Germinal center (tissue), 1 donor: ENCODE measurements at places on chromosomes 5 and 9.

DNA sequence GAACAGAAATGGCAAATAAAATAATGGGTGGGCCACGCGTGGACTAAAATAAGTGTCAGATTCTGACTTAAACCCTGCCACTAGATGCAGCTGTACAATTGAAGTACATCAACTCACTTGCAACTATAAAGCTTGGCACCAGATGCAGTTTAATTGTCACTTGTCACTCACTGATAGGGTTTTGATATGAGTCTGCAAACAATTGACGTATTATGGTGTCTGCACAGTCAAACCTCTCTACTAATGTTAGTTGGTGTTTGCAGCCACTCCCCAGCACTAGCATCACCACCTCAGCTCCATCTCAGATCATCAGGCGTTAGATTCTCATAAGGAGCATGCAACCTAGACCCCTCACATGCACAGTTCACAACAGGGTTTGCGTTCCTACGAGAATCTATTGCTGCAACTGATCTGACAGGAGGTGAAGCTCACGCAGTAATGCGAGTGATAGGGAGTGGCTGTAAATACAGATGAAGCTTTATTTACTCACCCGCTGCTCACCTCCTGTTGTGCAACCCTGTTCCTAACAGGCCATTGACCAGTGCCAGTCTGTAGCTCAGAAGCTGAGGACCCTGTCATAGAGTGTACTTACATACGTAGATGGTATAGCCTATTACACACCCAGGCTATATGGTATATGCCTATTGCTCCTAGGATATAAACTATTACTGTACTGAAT lies 72.1 kb upstream of the SEMA6A start:
- no peak for DNase-seq

DNA sequence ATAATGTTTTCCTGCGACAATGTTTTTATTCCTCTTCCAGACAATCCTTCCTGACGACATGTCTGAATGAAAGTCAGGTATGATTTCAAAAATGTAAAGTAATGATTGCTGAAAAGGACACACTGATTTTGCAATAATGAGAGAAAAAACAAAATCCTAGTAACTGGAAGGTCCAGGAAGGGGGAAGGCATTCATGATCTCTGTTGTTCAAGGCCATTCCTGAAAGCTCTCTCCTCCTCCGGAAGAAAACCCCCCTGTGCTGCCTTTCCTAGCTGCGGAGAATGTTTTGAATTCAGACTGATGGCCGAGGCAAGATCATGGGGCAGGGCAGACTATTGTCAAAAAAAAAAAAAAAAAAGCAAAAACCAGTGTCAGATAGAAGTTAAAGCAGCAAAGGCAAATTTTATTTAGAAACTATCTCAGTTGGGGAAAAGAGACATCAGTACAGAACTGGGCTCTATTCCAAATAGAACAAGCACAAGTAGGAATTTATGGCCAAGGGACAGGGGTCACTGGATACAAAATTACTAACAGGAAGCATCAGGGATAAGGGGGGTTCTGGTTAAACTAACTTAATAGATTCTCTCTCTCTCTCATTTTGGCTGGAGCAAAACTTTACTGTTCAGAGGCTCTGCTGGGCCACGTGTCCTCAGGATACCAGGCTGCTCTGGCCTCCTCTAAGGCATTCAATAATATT lies 36.5 kb upstream of the CTSV start:
- DNase-seq, result no peak

GRCh38 chr9:31776471-31776870 lies 608.0 kb upstream of the ACO1 start:
- DNase-seq, result no peak

DNA sequence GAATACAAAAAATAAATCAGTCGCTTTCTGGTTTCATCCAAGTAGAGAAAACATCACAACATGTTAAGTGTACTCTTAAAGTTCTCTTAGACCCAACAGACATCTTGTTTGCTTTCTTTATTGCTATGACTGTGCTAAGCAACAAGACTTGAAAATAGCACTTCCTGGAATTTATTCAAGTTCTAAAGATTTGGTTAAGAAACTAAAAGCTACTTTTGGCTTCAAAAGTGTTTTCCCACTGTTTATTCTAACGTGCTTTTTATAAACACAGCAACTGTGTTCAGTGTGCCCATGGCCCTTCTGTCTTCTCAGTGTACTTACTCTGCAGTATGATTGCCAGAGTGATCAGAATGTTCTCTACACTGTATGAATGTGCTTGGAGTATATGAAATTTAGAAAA lies 109.8 kb downstream of the GIN1 start:
- no peak for DNase-seq

- no peak for DNase-seq
Observed at GRCh38 chr9:103997856-103998370, 96.2 kb upstream of the SMC2 start.

DNA sequence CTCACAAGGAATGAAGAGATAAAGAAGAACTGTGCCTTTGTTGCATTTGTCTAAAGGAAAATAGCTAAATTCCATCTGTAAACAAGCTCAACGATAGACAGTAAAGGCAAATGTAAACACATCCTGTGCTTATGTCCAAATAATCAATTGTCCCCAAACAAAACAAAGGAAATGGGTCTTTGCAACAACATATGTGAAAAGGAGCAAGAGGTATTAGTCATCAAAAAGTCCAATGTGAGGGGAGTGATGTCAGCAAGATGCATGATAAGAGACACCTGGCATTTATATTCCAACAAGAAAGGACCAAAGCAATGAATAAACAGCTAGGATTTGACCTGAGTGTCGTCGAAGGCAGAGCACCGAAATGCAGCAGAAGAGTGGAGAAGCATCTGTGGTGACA lies 209.1 kb downstream of the ASTN2 start:
- DNase-seq, result no peak

GRCh38 chr9:69322256-69322655 lies 2.8 kb upstream of the ENTREP1 start:
- DNase-seq, result no peak

GRCh38 chr5:62111428-62111827 lies 194.6 kb upstream of the KIF2A start:
- no peak for DNase-seq

GRCh38 chr9:122116040-122116439 lies 22.9 kb upstream of the TTLL11 start:
- DNase-seq, result no peak

GRCh38 chr9:82115900-82116299 lies 127.3 kb downstream of the SPATA31D1 start:
- no peak for DNase-seq

DNA sequence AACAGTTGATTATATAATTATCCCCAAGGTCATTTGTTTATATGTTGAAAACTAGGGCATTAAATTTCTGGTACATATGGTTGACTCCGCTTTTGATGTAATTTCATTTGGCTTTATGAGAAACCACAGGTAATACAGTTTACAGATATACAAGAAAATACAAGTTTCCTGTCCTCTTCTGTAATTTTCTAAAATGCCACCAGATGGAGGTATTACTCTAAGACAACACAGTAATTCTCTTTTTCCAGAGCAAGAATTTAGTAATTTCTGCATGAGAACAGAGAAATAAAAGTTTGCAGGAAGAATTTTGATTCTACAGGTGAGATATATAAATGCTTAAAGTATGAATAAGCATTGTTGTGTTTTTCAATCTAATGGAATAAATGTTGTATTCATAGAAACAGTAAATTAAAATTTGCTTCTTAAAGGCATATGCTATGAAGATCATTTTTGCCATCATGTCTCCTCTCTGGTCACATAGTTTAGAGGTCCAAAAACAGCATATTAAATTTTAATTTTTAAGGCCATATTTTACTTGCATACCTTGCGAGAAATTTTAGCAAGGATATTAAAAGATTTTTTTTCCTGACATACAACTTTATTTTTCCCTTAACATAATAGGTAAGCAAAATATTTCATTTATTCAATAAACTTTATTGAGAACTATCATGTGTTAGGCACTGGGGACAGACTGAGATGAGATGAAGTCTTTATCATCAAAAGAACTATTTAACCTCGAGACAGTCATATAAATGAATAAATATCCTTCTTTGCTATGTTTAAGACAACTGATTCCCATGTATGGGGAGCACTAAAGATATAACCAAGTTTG lies 22.7 kb downstream of the CHD1 start:
- DNase-seq, result peak; percentile 18

DNA sequence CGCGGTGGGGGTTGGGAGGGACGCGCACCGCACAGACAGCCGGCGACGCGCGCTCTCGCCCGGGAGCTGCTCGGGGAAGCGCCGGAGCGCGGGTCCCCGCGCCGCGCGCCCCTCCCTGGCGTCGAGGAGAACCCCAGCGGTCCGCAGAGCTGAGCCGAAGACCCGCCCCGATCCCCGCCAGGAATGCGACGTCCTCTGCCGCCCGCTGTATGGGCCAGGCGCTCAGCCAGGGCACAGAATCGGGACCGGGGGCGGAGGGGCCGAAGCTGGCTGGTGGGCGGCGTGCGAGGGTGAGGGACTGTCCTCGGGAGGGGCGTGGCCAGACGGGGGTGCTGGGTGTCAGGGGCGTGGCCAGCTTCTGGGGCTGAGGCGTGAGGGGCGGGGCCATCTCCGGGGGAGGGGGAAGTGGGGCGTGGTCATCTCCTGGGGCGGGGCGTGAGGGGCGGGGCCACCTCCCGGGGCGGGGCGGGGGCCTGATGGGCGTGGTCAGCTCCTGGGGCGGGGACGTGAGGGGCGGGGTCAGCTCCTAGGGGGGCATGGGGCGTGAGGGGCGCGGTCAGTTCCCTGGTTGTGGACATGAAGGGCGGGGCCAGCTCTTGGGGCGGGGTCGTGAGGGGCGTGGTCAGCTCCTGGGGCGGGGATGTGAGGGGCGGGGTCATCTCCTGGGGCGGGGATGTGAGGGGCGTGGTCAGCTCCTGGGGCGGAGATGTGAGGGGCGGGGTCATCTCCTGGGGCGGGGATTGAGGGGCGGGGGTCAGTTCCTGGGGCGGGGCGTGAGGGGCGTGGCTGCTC lies 965 bp downstream of the PTGDS start:
- DNase-seq, result peak; percentile 83

DNA sequence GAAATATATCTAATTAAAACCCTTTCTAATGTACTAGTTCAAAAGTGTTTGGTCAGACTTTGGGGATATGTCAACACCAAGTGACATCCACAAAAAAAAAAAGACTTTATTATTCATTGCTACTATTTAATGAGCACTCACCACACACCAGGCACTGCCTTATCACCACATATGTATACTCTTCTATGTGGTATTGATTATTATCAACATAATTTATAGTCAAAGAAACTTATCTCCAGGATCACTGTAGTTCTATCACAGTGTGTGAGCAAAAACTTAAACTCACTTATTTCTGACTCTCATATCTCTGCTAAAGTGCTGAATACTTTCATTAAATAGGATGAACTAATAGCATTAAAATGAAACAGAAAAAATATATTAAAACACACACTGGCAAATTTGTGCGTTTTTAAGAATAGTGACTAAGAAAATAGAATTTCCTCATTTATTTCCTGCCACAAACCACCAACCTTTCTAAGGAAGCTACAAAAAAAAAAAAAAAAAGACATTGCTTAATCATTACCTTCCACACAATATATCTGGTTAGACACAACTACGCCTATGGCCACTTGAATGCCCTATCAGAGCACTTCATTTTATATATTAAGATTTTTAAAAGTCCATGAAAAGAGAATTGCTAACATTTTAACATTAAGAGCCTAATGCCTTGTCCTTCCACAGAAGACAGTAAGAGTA lies 12.8 kb downstream of the SLCO4C1 start:
- no peak for DNase-seq

DNA sequence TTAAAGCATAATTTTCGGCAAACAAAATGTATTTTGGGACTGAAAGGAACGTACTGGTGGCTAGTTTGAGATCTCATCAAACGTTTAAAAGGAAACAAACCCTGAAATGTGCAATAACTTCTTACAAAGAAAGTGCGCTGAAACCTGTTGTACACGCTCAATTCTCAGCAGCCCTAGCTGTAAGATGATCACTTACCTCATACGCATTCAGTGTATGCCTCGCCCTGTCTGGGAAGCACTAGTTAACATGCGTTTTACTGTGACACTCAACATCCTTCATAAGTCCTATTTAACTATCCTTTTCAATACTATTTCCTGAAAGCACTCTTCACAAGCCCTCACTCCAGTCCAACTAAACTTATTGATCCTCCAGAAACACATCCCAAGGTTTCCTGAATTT lies 485.0 kb upstream of the EDIL3 start:
- DNase-seq, result no peak

DNA sequence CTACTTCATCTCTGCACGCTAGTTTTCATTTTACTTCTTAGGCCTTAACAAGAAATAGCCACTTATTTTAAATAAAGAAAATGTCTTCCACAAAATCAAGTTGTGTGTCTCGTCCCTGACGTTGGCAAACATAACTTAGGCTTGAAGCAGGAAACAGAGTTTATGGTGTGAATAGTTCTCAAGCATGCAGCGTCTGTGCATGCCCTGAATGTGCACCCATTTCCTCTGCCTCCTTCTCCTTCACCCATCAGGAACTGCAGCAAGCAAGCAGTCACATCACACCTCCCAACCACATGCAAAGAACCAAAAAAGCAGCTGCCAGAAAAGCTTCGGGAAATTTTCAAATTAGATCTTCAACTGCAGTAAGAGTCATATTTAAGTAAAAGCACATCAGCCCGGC lies 424.0 kb upstream of the IRX4 start:
- no peak for DNase-seq

DNA sequence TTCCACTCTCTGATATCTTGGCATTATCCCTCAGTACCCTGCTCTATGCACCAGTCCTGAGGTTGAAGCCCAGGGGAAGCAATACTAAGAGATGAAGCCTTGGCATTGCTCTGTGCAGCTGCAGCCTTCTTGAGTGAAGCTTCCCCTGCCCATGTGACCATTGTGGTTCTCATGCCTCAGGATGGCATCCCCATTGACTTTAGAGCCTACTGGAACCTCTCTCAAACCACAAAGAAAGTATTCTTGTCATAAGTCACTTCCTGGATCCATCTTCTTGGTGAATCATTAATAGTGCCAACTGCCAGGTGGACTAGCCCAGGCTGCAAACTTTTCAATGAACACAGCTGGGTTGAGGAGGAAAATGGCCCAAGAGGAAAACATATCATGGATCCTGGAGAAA lies 283.9 kb upstream of the RFX3 start:
- DNase-seq, result no peak

DNA sequence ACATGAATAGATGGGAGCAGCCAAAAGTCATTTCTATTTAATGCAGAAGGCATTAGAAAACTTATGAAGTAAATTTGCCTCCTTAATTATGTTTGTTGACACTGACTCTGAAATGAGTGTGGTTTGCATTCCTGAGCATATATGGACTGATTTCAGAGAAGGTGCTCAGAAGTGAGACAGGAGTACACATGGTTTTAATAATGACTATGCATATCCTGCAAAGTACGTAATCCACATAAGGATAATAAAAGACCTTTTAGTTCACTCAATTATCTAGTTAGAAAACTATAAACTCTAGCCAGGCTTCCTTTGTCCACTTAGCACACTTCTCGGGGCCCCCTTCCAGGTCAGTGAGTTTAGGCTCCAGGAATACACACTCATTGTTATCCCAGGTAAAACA lies 75.7 kb upstream of the SNX2 start:
- no peak for DNase-seq

- DNase-seq, result no peak
Observed at GRCh38 chr5:160348080-160348479, 22.3 kb downstream of the C1QTNF2 start.

- no peak for DNase-seq
Observed at GRCh38 chr9:89986190-89986589, 381.4 kb downstream of the GADD45G start.

- no peak for DNase-seq
Observed at GRCh38 chr5:113336975-113337374, 97.8 kb downstream of the TSSK1B start.
